ENCODE measurements at places on chromosomes 5 and 9. TPM values are rescaled to one million over a fixed set of nuclear protein-coding genes. Genes with fewer than 3 reads are reported as not detected.

ADGRV1 gene
- total RNA-seq, result under 0.01 TPM

ADRB2 gene
- total RNA-seq, result 3.4 TPM

ARL10 gene
- total RNA-seq, result 3.6 TPM

CEP72 gene
- 2.8 TPM for total RNA-seq

C9orf43 gene
- 0.36 TPM for total RNA-seq

SELENOP gene
- 0.28 TPM for total RNA-seq

Measured in IMR-90 (cell line).